Renal cortex interstitium (tissue), 15 donors: ENCODE measurements at places on chromosomes 7 and 10.

- DNase-seq: no peak
Observed at GRCh38 chr10:101829561-101830315, 11.5 kb upstream of the OGA start.

DNA sequence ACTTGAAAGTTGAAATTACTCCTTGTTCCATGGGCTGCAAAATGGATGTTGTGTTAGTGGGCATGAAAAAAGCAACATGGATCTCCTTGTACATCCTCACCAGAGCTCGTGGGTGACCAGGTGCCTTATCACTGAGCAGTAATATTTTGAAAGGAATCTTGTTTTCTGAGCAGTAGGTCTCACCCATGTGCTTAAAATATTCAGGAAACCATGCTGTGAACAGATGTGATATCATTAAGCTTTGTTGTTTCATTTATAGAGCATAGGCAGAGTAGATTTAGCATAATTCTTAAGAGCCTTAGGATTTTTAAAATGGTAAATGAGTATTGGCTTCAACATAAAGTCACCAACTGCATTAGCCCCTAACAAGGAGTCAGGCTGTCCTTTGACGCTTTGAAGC, 316.6 kb downstream of the TYW1 start:
- DNase-seq: no peak

GRCh38 chr7:36396150-36396549, 6.5 kb downstream of the ANLN start:
- DNase-seq: no peak

- no peak for DNase-seq
Observed at GRCh38 chr7:18860221-18860620, 257.2 kb downstream of the TWIST1 start.

DNA sequence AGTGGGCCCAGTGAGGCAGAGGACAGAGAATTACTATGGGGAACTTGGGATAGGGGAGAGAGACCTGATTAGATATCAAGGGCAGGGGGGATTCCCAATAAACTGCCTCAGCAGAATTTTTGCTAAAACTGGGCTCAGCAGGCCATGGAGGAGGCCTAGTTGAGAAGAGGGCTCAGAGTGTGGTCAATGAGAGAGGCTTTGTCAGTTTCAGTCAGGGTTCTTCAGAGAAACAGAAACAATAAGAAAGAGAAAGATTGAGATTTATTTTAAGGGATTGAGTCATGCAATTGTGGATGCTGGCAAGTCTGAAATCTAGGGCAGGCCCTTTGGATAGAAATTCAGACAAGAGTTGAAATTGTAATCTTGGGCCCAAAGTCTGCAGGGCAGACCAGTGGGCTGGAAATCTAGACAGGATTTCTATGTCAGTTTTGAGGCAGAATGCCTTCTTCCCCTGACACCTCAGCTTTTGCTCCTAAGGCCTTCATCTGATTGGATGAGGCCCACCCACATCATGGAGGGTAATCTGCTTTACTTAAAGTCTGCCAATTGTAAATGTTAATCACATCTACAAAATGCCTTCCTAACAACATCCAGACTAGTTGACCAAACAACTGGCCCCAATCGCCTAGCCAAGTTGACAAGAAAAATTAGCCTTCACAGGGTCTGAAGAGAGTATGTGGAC, 33.5 kb upstream of the CCSER2 start:
- no peak for DNase-seq

DNA sequence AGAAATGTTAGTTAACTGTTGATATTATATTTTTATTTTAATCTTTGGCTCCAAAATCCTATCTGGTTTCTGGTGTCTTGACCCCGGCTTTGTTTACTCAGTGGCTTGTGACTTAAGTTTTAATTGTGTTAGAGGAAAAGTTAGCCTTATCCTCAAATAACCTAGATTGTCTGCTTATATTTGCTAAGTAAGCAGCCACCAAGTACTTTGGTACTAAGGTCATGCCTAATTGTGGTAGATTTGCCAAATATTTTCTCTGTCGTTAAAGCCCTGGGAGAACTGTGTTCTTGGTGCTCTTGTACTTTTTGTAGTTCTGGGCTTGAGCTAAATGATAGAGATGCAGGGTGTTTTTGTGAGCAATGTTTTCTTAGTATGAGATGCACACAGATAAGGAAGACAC, 34.8 kb downstream of the GPR158 start:
- DNase-seq: no peak

GRCh38 chr7:46003161-46003560, 82.1 kb upstream of the IGFBP3 start:
- DNase-seq: no peak

GRCh38 chr7:85703251-85704010, 516.6 kb upstream of the SEMA3D start:
- DNase-seq: no peak
